ENCODE measurements at places on chromosomes 5 and 9. TPM values are rescaled to one million over a fixed set of nuclear protein-coding genes. Genes with fewer than 3 reads are reported as not detected.
A peak's percentile ranks its signal among the peaks of the same experiment; 100 is the strongest.

DNA sequence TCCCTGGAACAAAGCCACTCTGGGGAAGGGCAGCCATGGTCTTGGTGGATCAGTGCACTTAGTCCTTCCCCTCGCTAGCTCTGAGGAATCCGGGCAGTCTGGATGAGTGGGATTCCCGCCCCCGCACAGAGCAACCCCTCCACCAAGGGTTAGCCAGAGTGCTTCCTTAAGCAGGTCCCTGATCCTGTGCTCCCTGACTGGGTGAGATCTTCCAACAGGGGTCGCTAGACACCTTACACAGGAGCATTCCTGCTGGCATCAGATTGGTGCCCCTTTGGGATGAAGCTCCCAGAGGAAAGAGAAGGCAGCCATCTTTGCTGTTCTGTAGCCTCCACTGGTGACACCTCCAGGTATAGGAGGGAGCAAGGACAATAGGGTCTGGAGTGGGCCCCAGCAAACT is 228.8 kb downstream of the AP3B1 start:
- DNase-seq, result no peak

GRCh38 chr5:6452622-6453504 is 4.2 kb downstream of the UBE2QL1 start:
- DNase-seq, result no peak

The MEIKIN gene
- total RNA-seq, result not detected

- DNase-seq, result no peak
Measured at GRCh38 chr5:154485850-154486426, 7.9 kb upstream of the HAND1 start.

The CLTB gene
- 279 TPM for total RNA-seq

DNA sequence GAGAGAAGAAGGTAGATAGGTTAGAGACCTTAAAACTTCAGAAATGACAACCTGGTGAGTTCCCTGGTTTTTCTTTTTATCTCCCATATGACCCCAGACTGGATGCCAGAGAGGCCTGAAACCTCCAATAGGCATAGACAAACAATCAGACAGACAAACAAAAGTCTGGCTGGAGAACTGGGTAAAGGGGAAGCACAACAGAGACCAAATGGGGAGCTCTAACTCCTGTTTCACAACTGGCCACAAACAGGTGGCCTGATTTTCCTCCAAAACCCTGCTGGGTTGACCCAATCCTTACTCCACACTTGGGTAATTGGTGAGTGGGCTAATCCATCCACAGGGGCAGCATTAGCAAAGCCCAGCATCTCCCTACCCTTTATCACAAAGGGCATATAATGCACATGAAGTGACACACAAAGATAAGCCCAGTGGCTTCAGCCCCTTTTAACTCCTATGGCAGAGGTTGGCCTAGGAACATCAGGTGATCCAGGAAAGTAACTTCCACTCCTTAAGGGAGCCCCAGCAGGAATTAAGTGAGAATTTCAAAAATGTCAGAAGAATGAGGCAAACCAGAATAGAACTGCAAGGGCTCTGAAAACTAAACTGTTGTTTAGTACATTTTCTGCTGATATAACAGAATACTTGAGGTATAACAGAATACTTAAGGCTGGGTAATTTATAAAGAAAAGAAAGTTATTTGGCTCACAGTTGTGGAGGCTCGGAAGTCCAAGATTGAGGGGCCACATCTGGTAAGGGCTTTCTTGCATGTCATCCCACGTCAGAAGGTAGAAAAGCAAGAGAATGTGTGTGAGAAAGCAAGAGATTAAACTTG is 60.9 kb upstream of the ROR2 start:
- DNase-seq, result no peak

- DNase-seq, result no peak
Measured at GRCh38 chr9:14306188-14306587, 7.8 kb downstream of the NFIB start.

GRCh38 chr9:129278391-129279237 is 100.6 kb upstream of the IER5L start:
- peak; percentile 37 for DNase-seq

DNA sequence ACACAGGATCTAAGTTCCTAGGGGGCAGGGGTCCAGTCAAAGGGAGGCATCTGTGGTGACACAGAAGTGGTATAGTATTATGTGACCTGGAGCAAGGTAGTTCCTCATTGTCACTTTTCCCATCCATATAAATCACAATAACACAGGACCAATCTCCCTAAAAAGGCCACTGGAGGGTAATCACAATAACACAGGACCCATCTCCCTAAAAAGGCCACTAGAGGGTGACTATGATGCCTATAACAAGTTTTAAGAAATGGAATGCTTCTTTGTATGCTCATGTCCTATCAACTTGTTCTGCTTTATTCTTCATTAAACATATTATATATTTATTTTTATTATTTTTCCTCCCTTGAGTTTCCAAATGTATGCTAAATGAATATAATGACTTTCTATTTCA is 254.6 kb downstream of the ASTN2 start:
- no peak for DNase-seq

DNA sequence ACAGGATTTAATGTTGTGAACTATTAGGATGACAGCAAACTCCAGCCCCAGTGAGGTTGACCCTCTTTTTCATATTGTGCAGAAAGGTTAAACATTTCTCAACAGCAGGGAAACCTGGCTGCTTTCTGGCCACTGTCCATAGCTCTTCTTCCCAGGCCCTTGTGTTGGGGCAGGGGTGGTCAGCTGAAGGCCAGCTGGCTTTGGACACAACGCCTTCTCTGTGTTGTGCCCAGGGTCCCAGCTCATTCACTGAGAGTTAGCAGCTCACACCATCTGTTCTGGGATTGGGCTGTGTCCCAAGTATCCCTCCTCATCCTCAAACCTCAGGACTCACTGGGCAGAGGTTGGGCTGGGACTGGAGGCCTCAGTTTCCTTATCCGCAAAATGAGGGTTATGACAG is 1.3 kb downstream of the FGD3 start:
- no peak for DNase-seq

The MTAP gene
- 19.7 TPM for total RNA-seq

DNA sequence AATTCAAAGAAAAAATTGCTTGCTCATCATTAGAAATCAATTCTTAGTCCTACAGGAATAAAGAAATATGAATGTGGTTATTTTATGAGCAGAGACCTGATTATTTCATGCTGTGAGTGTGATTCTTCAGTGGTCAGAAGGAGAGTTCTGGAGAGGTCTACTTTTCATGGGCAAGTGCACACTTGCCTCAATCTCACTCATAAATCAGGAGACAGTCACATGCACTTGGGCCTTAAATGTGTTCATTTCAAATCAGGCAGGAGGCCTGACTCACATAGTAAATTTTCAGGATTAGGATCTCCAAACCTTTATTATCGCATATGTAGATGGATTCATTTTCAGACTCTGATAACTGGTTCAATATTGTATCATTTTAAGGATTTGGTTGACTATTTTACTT is 323.2 kb upstream of the CCNH start:
- no peak for DNase-seq

GRCh38 chr5:137283801-137284200 is 215.3 kb downstream of the SPOCK1 start:
- DNase-seq, result no peak

GRCh38 chr5:127418367-127418766 is 99.1 kb upstream of the PRRC1 start:
- no peak for DNase-seq

DNA sequence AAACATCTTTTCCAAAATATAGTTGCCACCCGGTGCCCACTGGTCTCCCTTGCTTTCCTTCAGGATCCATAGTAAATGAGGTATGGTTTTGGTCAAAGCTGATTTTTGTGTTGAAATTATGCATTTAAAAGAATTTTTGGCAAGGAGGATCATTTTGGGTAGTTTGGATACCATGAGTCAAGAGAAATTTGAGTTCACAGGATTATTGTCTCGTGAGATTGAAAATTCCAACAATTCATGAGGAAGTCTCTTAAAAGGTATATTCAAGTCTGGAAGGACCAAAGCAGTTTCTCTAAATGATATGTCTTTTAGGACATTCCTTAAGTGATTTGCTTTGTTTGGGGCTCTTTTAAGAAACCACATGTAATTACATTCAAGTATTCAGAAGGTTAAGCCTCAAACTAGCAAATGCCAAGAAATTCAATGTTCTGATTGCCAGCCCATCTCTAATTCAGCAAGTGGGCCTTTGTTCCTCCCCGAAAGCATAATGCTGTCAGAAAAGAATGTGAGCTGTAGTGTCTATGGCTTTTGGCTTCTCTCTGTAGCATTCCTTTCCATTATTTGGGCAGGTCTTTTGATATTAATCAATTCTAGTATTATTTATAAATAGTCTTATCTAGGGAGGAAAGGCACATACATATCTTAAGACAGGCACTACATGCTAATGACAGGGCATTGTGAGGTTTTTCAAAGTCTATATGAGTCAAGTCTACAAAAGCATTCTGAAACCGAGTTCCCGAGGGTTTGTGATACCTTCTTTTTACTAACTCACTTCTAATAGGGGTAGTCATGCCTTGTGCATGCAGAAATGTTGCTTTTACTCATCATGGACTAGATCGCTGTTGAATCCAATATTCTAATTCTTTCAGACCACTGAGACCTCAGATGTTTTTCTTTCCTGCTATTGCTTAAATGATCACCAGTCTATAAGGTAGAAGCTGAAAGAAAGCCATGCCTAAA is 453.9 kb downstream of the ENC1 start:
- DNase-seq, result no peak

GRCh38 chr9:120109242-120109641 is 470.7 kb downstream of the CDK5RAP2 start:
- DNase-seq, result no peak

GRCh38 chr9:77794985-77795384 is 146.9 kb upstream of the GNA14 start:
- no peak for DNase-seq

DNA sequence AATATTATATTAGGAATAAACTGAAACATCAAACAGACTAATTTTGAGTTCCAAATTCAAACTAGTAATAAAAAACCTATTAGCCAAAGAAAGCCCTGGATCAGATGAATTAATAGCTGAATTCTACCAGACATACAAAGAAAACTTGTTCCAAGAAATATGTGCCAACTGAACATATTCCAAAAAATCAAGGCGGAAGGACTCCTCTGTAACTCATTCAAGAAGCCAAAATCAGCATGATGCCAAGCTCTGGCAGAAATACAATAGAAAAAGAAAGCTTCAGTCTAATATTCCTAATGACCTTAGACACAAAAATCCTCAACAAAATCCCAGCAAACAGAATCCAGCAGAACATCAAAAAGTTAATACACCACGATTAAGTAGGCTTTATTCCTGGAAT is 619.1 kb upstream of the COX7C start:
- no peak for DNase-seq

- DNase-seq, result no peak
Measured at GRCh38 chr9:136197084-136197875, 7.6 kb downstream of the LHX3 start.

GRCh38 chr5:53749621-53750020 is 189.2 kb downstream of the NDUFS4 start:
- no peak for DNase-seq

- peak; percentile 45 for DNase-seq
Measured at GRCh38 chr5:65100911-65101631, 332.3 kb downstream of the CWC27 start.

The CLK4 gene
- total RNA-seq, result 16.1 TPM

DNA sequence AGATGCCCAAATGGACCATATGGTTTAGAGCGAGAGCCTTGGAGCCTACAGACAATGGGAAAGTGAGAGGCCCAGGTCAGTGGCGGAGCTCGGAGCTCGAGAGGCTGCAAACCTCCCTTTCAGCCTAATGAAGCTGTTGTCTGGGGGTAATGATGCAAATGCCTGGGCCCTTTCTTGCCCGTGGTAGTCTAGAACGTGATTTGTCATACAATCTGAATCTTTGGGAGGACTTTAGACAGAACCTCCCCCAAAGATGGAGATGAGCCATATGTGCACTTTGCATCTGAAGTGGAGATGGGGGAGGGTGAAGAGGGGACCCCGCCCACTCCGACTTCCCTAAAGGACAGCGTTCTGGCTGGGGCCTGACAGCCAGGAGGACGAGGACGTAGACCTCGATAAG is 10.3 kb upstream of the NEUROG1 start:
- no peak for DNase-seq

GRCh38 chr9:136903041-136903554 is 16.8 kb downstream of the TRAF2 start:
- peak; percentile 53 for DNase-seq

Measured in left colon (tissue), 2 donors.